ENCODE measurements at places on chromosomes 11 and 22.

GRCh38 chr11:26677566-26677965, 44.3 kb downstream of the SLC5A12 start:
- no peaks in the 10 kb centered on the region for H3K36me3 ChIP-seq
- H3K27me3 ChIP-seq = no peaks in the 10 kb centered on the region
- H3K4me3 ChIP-seq = no peak overlapping the region
- DNase-seq = no peak
- H3K27ac ChIP-seq = no peak overlapping the region

GRCh38 chr11:117457835-117458234, 130.2 kb downstream of the CEP164 start:
- H3K4me1 ChIP-seq = no peaks in the 10 kb centered on the region
- H3K27ac ChIP-seq = no peak overlapping the region
- H3K36me3 ChIP-seq = no peaks in the 10 kb centered on the region
- no peak overlapping the region for H3K4me3 ChIP-seq
- no peaks in the 10 kb centered on the region for H3K27me3 ChIP-seq
- no peak for DNase-seq

- H3K4me3 ChIP-seq = no peak overlapping the region
- DNase-seq = no peak
- no peaks in the 10 kb centered on the region for H3K4me1 ChIP-seq
- peaks cover 28% of the 10 kb centered on the region for H3K36me3 ChIP-seq
- no peaks in the 10 kb centered on the region for H3K27me3 ChIP-seq
These were observed 106.0 kb downstream of the EMSY start for GRCh38 chr11:76550781-76551180.

DNA sequence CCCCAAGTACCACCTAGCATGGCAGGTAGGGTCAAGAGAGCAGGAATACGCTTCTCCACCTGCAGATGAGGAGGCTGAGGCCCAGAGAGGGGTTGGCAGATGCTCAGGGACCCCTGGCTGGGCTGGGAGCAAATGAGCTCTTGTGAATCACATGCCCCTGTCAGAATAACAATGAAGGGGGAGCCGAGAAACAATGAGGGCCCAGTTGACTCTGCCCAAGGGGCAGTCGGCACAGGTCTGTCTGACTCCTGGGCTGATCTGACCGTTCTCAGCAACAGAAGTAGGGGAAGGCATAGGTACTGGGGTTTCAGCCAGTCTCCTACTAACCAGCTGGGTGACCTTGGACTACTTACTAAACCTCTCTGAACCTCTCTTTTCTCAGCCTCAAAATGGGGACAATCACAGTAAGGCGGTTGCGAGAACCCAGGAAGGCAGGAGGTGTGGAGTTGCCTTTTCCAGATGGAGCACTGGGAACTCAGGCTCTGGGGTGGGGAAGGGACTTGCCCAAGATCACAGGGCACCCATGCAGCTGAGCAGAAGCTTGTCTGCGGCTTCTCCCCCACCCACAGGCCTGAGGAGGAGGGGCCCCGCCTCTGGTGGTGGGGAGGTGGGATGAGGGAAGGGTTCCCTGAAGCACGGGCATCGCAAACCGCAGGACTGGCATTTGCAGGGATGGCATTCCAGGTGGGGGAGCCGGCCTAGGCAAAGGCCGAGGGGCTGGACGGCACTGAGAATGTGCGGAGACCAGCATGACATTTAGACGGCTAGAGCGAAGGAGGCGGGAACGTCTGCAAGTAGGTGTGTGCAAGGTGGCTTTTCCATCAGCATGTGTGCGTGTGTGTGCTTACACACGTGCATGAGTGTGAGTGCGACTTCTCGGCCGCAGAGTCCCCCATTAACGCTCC, 163.0 kb downstream of the MN1 start:
- H3K27ac ChIP-seq = no peak overlapping the region
- H3K4me3 ChIP-seq = no peak overlapping the region
- H3K36me3 ChIP-seq = no peaks in the 10 kb centered on the region
- no peaks in the 10 kb centered on the region for H3K27me3 ChIP-seq
- DNase-seq = no peak
- H3K4me1 ChIP-seq = no peaks in the 10 kb centered on the region

DNA sequence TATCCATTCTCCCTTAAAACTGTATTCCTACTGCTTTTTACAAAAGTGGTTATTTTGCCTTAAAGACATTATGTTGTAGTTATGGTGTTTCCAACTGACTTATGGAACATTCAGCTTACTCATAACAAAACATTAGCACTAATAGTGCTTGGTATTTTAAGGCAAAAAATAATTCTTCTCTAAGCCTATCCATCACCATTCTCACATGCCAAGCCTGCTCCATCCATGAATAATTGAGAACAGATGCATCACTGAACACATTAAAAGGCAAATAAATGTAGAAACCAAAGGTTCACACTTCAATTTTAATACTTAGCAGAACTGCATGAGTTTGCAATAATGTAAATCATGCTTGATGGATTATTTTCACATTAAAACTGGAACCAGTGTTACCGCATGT, 42.3 kb upstream of the DDI1 start:
- H3K27ac ChIP-seq = no peak overlapping the region
- no peaks in the 10 kb centered on the region for H3K27me3 ChIP-seq
- H3K36me3 ChIP-seq = peaks cover 11% of the 10 kb centered on the region
- no peak for DNase-seq
- no peak overlapping the region for H3K4me3 ChIP-seq

DNA sequence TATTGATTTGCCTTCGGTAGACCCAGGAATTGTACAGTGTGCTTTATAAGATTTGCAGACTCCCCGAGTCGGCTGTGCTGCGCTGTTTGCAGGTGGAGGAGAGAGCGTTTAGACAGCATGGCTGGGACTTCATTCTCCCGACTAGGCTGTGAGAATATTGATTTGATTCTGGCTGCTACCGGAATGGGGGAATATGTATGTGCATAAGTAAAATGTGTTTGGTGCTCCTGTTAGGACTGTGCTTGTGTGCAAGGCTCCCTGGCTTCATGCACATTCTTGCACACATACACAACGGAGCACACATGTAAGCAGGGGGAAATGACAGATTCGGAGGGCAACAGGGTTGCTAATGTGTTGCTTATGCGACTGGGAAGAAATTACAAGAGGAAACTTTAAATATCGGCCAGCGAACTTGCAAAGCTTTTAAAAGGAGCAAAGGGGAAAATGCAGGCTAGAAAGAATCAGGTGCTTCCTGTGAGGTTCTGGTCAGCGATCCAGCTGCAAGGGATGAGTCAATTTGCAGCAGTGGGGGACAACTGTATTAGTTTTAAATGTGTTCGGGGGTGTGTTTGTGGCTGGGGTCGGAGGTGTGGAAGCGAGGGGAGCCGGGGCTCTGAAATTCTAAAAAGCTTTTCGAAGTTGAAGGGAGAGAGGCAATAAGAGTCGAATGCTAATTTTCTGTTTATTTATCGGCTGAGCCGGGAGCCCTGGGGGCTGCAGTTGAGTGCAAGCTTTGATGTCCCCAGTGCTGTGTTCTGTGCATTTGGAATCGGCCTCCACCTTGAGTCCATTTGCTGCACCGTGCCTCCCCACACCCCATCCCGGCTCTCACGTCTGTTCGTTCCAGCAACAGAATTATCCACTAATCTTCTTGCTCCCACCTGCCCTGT, 731 bp downstream of the NTM start:
- no peaks in the 10 kb centered on the region for H3K4me1 ChIP-seq
- no peaks in the 10 kb centered on the region for H3K36me3 ChIP-seq
- H3K4me3 ChIP-seq = no peak overlapping the region
- no peak overlapping the region for H3K27ac ChIP-seq

GRCh38 chr22:24142241-24142640, 39.0 kb upstream of the SUSD2 start:
- peaks cover 65% of the 10 kb centered on the region for H3K4me1 ChIP-seq
- H3K27ac ChIP-seq = peak overlapping the region; percentile 55
- H3K36me3 ChIP-seq = peaks cover 5% of the 10 kb centered on the region
- DNase-seq = no peak
- H3K27me3 ChIP-seq = no peaks in the 10 kb centered on the region
- no peak overlapping the region for H3K4me3 ChIP-seq

GRCh38 chr11:824292-824880, 3.3 kb upstream of the CRACR2B start:
- H3K27ac ChIP-seq = no peak overlapping the region
- H3K27me3 ChIP-seq = peaks cover 13% of the 10 kb centered on the region

GRCh38 chr22:41096841-41097240, 4.4 kb downstream of the EP300 start:
- no peak overlapping the region for H3K4me3 ChIP-seq
- no peak for DNase-seq
- no peak overlapping the region for H3K27ac ChIP-seq
- H3K27me3 ChIP-seq = no peaks in the 10 kb centered on the region
- H3K36me3 ChIP-seq = no peaks in the 10 kb centered on the region

DNA sequence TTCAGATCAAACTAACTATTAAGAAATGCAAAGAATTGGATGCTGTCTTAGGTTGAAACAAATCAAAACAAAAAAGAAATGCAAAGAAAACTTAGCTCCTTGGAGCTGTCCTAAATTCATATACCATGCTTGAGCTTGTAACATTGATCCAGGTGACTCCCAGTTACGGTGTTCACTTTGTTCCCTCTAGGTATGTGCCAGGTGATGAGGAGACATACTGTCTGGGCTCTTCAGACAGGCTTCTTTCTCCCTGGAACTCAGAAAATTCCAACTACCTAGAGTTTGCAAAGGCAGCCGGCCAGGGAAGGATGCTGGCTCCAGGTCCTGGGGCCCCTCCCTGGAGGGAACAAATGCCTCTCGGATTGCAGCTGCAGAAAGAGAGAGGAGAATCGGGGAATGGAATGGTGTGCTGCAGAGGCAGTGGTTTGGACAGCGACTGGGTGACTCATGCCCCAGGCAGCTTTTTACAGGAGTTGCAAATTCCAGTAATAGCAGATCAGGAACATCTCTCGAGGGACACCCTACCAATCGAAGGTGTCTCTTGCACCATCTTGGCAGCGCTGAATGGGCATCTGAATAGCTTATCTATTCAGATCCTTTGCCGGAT, 12.3 kb upstream of the ASPHD2 start:
- H3K4me3 ChIP-seq = no peak overlapping the region
- DNase-seq = no peak
- H3K27me3 ChIP-seq = no peaks in the 10 kb centered on the region
- no peaks in the 10 kb centered on the region for H3K4me1 ChIP-seq
- H3K27ac ChIP-seq = no peak overlapping the region
- no peaks in the 10 kb centered on the region for H3K36me3 ChIP-seq

- no peaks in the 10 kb centered on the region for H3K27me3 ChIP-seq
- no peak overlapping the region for H3K4me3 ChIP-seq
- no peaks in the 10 kb centered on the region for H3K36me3 ChIP-seq
- H3K4me1 ChIP-seq = no peaks in the 10 kb centered on the region
These were observed 160.3 kb downstream of the MN1 start for GRCh38 chr22:27641049-27641795.

GRCh38 chr11:134752964-134753770, 341.1 kb upstream of the B3GAT1 start:
- no peaks in the 10 kb centered on the region for H3K27me3 ChIP-seq
- no peak overlapping the region for H3K4me3 ChIP-seq
- no peak overlapping the region for H3K27ac ChIP-seq
- no peaks in the 10 kb centered on the region for H3K36me3 ChIP-seq
- H3K4me1 ChIP-seq = no peaks in the 10 kb centered on the region

Measured in natural killer cell (primary cell).